ENCODE measurements at places on chromosomes 6 and 20.

DNA sequence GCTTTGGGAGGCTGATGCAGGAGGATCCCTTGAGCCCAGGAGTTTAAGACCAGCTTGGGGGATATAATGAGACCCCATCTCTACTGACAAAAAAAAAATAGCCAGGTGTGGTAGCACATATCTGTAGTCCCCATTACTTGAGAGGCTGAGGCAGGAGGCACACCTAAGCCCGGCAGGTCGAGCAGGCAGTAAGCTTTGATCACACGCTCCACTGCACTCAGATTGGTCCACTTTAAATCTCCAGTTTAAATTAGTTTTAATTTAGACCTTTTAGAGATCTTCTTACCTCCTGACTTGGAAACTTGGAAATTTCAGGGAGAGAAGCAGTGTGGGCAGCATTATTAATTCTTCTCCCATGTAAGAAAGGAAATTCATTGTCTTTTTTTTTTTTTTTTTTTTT lies 16.8 kb upstream of the PLCB4 start:
- DNase-seq, result no peak

- DNase-seq, result no peak
These were observed 15.6 kb upstream of the SYNDIG1 start for GRCh38 chr20:24453869-24454268.

- DNase-seq, result no peak
These were observed 34.5 kb upstream of the ID4 start for GRCh38 chr6:19802656-19803055.

DNA sequence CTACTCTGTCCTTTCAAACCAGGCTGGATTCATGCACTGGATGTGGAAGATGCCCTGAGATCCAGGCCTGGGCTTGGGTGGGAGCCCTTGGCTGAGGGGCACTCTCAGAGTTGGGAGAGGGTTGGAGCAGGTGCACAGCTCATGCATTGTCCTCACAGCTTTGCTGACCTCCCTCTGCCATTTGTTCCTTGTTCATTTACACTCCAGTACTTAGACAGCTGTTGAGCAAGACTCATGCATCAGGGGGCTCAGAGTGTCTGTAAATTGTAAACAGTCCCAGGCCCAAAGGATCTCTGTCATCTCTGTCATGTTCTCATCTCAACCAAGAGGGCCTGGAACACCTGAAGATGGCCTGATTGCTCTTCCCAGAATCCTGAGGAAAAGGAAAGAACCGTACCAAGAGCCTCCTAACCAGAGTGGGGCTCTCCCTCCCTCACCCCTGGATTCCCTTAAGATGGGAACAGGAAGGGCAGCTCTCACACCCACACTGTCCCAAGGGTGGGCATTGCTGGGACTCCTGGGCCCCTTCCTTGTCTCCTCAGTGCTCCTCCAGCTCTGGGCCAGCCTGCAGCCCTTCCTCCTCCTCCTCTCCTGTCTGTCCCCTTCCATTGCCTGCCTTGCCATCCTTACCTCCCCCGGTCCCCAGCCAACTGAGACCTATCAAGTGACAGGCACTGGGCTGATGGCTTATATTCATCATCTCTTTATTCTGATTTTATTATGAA lies 132.9 kb downstream of the FOXO3 start:
- DNase-seq, result no peak

DNA sequence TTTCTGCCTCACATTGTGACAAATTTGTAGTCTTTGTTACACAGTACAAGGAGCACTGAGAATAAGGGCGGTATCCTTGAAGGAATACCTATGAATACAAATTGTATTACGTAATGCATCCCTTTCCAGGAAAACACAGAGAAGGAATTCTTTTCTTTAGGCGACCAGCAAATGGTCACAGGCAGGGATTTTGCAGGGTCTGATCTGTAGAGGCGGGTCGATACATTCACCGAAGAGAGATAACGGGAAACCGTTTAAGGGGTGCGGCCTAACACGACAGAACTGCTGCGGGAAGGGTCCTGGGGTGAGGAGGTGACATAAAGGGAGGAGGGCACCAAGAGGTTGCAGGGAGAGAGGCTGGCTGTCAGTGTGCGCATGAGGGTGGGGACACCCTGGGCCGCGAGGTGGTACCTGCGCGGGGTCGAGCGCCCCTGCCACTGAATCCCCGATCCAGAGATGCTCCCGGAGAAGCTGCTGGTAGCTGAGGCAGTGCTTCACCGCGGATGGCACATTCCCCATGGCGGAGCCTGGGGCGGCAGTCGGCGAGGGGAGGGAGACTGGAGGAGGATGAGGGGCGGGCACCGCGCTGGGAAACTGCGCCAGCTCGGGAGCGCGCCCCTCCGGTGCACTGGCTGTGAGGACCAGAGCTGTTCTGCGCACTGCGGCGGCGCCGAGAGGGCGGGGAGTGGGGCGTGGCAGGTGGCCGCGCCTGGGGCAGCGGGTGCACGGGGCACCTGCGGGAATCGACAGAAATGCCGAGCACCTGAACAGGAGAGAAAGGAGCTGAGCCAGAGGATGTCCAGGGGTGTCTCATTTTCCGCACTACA lies at the start of gene HMGCLL1:
Gene HMGCLL1, minus strand, starts transcription at position 656 of the 827 bp plus-strand sequence. Its CDS starts 137 bp downstream, at position 519.
- DNase-seq, result no peak
